ENCODE measurements at places on chromosomes 2 and 18.

DNA sequence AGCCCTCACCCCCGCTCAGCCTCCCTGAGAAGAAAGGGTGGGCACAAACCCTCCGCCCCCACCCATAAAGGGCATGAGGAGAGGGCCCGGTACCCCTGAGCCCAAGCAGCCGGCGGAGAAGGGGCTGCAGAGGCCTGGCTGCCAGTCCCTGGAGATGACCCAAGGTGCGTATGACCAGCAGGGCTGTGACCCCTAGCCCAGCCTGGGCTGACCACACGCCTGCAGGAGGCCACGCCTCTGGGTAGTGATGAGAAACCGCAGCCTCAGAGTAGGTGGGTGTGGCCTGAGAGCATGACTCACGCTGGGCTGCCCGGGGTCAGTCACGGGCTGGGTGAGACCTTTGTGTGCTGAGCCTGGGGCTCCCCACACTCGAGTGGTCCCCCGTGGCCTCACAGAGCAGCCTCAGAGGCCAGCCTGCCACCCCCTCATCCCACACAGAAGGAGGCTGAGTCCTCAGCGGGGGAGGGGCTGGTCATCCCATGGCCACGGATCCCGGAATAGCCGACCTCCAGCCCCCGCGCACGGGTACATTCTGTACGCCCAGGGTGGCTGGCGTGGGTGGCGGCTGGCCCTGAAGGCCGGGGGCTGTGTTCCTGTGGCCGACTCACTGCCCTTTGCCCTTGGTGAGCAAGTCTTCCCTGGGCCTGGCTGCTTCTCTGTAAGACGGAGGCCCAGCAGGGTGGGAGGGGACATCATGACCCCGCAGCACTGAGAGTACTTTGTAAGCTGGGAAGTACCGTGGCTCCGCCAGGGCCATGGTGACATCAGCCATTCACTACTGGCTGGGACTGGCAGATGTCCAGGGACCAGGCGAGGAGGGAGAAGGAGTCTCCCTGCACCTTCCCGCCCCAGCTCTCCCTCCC lies 110.8 kb upstream of the OTOS start:
- DNase-seq = peak; percentile 48

GRCh38 chr2:157893611-157894010 lies 17.5 kb upstream of the ACVR1 start:
- no peak for DNase-seq

DNA sequence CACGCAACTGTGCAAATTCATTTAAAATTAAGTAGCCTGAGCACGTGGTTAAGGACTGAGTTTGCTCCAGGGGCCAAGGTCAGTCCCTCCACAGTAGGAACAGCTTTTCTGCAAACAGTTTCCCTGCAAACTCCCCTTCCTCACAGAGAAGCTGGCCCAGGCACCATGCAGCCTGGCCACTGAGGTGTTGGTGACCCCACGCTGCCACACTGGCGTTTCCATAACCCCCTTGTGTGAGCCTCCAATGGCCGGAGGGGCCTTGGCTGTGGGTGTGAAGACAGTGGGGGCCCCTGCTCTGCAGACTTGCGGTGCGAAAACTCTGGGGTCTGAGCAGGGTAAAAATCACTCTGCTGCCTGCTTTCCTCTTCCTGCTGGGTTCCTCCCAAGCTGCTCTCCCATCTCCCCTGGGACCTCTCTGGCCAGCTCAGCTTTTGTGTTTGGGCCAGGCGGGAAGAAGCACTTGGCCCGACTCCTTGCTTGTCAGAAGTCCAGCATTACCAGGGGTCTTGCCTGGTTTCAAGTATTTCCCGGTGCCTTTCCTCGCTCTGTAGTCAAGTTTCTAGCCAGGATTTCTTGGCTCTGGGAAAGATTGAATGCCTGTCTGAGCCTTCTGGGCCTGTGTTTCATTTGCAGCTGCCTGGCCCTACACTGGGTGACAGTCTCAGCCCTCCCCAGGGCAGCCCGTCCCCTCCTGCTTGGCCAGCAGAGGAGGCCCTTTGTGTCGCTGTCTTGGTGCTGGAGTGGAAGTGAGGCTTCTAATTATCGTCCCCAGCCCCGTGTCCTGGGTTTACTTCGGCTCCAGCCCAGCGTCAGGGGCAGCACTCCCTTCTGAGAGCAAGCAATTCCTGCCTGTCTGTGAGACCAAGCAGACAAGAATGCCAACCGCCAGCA lies 131.4 kb upstream of the SLC1A4 start:
- DNase-seq = no peak

DNA sequence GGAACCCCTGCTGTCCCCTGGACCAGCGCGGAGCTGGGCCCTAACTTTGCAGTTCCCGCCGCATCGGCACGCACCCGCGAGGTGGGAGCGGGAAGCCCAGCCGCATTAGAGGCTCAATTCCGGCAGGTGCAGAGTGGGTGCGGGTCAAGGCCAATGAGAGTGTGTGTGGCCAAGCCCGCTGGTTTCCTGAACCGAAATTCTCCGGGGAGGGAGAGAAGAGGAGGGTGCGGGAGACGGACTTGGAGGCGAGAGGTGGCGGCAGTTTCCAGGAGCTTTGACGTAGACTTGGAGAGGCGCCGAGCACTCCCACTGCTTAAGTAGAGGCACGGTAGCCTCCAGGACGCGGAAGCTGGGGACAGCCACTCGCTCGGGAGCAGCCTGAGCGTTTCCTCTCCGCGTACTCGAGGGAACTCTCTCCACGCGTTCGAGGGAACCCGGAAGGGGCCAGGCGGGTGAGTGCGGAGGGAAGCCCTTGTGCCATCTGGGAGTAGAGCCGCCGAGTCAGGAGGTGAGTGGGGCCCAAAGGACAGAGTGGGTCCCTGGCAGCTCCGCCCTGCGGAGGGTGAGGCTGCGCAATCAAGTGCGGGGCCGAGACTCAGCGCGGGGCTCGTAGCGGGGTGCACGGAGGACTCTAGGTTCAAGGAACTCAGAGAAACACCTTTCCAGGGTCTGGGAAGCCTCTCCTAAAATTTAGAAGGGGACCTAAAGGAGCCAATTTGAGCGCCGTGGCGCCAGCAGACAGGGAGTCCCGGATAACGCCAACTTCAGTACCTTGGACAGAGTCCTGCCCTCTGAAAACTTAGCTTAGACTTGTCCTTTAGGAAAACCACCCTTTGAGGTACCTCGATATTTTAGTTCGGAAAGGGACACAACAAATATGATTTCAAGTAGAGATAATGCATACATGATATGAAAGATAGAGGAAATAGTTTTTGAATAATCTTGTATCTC lies at the start of gene FAM237A:
Gene FAM237A, plus strand, starts transcription at position 413 of the 951 bp plus-strand sequence. CDS start 1,750 bp downstream, outside the sequence.
- no peak for DNase-seq

Data from activated CD8-positive, alpha-beta memory T cell treated with anti-CD3 and anti-CD28 coated beads, Interleukin-2, amount 50 U/mL, for 48 hours (primary cell).